Umbilical cord (tissue), 2 donors: ENCODE measurements at places on chromosomes 16 and 17.
A peak's percentile ranks its signal among the peaks of the same experiment; 100 is the strongest.

DNA sequence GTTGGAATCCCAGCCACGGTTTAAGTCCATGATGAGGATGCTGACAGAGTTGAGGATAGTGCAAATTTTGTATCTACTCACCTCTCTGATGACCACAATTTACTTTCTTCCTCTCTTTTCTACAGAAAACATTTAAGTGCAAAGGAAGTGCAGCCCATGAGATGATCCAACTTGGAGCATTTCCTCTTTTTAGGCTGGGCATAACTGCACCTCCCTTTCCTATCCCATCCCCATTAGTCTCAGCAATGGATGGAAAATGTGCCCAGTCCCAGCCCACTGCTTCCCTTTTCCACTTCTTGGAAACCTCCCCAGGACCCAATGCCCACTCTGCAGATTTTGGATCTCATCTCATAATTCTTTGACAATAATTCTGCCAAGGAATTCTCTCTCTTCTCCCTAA is 16.6 kb upstream of the CCL8 start:
- no peak for DNase-seq

GRCh38 chr16:84361546-84361945 is 6.8 kb upstream of the ATP2C2 start:
- no peak for DNase-seq

DNA sequence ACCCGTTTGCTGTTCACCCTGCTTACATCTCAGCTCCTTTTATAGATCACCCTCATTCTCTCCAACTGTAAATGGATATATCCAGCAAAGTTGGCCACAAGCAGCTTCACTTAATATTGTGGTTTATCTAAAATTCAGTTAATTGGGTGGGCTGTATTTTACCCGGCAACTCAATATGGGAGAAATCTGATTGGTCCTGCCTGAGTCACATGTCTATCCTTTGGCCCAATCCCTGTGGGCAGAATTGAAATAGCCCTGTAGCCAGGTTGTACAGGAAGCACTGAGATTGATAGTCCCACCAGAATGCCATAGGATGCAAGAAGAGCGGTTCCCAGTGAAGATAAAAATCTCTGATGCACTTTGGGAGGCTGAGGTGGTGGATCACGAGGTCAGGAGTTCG is 73.2 kb downstream of the AIPL1 start:
- DNase-seq, result no peak

- no peak for DNase-seq
Measured at GRCh38 chr16:27344721-27345120, 30.9 kb downstream of the IL4R start.

GRCh38 chr17:29959658-29960337 is 18.4 kb downstream of the EFCAB5 start:
- DNase-seq, result no peak

DNA sequence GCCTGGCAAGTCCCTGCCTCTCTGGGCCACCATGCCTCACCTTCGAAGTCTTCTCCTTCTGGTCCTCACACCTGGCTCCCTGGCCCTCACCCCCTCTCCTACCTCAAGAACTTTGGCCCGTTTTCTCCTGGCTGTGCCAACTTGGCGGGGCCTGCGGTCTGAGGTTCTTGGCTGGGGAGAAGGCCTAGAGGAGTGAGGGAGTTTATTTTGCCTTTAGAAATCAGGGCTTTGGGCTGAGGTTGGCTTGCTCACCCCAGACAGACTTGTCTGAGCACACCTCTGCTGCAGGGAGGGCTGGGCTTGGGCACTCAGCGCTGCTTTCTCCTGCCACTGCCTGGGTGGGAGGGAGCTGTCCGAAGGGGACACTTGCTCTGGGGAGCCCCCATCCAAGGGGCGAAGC is 23.3 kb upstream of the TAC4 start:
- DNase-seq, result no peak

DNA sequence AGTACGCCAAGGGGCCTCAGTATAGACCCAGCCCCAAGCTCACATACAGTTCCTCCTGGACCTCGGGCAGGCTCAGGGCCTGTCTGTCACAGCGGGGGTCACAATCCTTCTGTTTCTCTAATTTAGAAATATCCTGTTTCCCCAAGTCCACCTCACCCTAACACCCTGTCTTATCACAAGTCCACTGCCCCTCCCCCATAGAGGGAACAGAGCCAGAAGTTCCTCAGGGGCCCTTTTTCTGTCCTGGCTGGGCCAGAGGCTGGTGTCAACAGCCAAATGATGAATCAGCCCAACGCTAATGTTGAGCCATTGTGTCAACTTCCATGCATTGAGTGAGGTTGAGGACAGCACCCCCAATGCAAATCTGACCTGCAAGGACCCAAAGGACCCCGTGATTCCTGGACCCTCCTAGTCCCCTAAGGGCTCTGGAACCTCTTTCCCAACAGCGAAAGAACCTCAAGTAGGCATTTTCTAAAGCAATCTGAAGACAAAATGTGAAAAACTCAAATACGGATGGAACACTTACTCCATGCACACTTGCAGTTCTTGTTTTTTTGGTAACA is 58.6 kb downstream of the PECAM1 start:
- no peak for DNase-seq

GRCh38 chr16:67736858-67737257 is 17.7 kb upstream of the GFOD2 start:
- no peak for DNase-seq

DNA sequence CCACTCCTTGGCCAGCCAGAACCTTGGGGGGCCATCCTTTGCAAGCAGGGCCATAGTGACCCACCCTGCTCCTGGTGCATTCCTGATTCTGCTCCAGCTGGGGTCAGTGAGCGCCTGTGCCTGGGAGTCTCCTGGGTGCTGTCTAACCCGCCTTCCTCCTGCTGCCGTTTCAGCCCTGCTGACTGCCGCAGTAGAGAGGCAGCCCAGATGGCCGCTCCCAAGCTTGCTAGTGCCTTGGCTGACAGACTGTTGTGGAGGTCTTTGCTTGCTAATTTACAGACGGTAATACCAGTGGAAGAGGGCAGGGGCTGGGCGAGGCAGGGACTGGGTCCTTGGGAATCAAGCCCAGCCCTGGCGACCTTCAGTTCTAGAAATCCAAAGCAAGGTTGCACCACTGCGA is 99.6 kb downstream of the SOCS1 start:
- DNase-seq, result no peak

- peak; percentile 81 for DNase-seq
Measured at GRCh38 chr17:67779098-67779672, 46.1 kb upstream of the BPTF start.

DNA sequence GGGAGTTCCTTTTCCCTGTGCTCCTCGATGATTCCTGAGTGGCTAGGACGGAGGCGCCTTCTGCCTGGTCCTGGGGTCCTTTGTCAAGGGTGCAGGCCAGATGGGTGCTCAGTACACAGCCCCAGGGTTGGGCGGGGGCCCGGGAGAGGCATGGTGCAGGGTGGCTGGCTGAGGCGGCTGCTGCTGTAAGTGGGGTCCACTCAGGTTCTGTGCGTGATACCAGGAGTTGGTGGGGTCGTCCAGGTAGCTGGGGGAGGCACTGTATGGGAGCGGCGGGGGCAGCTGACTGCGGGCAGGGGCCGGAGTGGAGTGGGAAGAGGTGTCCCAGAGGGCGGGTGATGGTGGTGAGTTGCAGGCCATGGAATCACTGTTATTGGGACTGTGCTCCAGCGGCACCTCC is 3.6 kb downstream of the DLX3 start:
- no peak for DNase-seq

- DNase-seq, result no peak
Measured at GRCh38 chr16:89026121-89026612, 49.2 kb upstream of the CBFA2T3 start.

GRCh38 chr16:25157271-25157875 is 45.8 kb downstream of the LCMT1 start:
- DNase-seq, result no peak

GRCh38 chr17:1462164-1463112 is 6.4 kb upstream of the CRK start:
- no peak for DNase-seq

- DNase-seq, result no peak
Measured at GRCh38 chr16:78100112-78100467, 636 bp downstream of the WWOX start.

- DNase-seq, result no peak
Measured at GRCh38 chr17:67278363-67278762, 33.4 kb upstream of the HELZ start.

DNA sequence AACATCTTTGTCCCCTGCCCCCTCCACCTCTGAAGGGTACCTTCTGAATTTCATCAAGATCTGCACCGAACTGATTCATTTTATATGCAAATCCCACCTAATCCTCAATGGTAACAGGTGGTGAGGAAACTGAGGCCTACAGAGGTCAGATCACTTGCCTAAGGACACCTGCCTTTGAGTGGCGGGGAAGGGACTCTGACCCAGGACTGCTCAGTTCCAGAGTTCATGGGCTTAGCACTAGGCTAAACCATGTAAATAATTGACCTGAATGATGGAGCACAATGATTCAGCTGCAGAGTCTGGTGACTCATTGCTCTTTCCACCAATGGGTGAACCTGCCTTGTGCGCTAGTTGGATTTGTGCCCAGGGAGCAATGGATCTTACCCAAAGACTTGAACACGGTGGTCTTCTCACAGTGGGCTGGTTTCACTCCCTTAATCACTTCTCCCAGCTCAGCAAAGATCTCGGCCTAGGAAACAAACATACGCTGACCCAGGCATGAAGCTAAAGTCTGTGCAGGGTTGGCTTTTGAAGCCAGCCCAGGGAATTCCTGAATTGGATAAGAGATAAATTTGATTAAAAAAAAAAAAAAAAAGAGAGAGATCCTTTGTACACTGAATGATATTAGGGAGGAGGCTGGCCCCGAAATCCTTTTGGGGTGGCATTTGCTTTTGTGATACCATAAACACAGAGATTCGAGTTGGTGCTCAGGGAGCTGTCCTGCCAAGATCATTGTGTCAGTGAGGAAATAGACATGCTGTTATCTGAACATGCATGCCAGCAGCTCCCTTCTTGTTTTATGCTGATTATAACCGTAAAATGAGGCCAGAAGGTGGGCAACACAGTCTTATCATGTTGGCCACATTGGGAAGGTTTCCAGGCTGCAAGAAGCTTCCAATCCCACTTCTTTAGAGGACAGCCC is 17.0 kb downstream of the CRYM start:
- no peak for DNase-seq

DNA sequence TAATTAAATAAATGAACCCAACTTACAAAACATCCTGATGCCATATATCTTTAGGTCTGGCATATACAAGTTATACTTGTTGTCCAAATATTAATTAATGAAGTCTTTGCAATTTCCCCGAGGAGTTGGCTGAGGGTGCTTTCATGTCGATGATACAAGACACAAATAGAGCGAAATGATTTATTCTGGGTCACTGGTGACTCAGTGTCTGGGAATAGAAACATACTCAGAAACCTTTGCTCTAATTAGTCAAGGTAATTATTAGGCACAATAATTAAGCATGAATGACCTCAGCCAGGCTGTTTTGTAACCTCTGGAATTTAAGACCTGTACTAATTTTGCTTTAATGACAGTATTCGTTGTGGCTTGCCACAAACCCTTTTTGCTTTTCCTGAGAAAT is 37.0 kb upstream of the HAPSTR1 start:
- no peak for DNase-seq

DNA sequence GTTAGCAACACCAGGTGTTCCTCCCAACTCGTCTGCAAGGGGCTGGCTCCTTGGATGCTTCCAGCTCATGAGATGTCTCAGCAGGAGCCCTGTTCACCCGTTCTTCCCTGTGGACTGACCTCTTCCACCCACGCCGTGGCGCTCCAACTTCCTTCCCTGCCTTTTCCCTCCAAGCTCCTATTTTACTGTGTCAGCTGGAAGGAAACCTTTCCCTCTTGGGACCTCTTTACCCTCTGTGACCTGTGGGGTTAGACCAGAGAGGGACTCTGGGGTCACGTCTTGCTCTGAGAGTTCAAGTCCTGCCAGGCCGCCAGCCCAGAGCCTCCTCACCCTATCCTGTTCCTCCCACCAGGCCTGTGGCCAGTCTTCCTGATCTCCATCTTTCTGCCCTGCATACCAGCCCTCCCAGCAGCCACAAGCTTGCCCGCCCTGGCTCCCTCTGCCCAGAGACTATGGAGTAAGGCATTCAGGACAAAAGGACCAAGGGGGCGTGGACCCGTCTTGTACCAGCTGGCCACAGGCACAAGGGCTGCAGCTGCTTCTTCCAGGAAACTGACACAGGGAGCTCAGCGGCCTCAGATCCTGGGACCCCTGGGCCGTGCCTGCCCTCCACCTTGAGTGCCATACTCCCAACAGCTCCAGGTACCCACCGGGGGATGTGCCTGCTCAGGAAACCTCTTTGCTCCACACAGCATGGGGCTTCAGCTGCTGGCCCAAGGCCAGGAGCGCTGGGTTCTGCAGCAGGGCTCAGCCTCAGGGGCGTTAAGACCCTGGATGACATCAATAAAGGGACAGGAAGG is 3.0 kb downstream of the PAQR4 start:
- DNase-seq, result no peak

DNA sequence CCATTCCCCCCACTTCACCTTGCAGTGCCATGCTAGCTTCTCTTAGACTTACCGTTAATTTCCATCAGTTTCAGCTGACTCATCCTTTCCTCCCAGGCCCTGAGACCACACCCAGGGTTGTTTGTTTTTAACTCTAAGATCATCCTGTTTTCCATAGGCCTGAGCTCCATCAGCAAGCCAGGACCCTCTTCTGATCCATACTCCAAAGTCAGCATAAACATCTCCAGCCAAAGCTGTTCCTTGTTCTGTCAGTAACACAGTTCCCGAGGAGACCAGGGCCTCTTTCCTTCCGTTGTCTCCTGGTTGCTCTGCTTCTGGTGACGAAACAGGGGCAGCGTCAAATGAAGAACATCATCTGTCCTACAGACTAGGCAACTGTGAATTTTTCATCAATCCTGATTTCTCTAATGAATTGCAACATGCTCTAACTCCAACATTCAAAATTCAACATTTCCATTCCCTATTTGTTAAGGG is 83.8 kb upstream of the HNF1B start:
- DNase-seq, result peak; percentile 28

- DNase-seq, result peak; percentile 96
Measured at GRCh38 chr16:81319221-81319912, 4.6 kb downstream of the GAN start.

DNA sequence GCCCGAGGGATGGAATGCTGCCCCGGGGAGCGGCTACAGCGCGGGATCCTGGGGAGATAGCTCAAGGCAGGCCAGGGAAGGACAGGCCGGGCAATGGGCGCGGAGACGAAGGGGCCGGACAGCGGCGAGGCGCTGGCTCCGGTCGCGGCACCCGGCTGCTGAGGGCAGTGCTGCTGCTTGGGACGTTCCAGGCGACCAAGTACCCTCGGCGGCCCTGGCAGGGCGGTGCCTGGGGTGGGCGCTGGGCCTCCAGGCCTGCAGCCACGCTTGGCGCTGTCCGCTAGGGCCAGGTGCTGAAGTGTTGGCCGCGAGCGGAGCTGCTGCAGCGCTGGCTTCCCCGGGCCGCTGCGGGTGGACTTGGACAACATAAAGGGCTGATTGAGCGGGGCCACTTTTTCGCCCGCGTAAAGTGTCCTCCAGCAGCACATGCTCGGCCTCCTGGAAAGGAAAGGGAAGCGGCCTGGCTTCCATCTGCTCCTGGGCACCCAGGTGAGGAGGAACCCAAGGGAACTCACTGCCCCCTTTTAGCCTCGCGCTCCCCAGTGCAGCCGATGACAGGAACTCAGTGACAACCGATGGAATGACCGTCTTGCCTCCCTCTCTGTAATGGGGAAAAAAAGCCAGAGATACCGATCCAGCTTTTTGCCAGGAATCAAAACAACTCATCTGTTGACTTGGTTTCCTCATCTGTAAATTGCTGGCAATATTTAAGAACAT is 23.7 kb downstream of the CLEC3A start:
- DNase-seq, result peak; percentile 85
